PC-3 (cell line): ENCODE measurements at places on chromosomes 5 and 9. TPM values are rescaled to one million over a fixed set of nuclear protein-coding genes. Genes with fewer than 3 reads are reported as not detected.

Gene ZFAND5
- 84.1 and 88.8 TPM in 2 replicates for total RNA-seq

DNA sequence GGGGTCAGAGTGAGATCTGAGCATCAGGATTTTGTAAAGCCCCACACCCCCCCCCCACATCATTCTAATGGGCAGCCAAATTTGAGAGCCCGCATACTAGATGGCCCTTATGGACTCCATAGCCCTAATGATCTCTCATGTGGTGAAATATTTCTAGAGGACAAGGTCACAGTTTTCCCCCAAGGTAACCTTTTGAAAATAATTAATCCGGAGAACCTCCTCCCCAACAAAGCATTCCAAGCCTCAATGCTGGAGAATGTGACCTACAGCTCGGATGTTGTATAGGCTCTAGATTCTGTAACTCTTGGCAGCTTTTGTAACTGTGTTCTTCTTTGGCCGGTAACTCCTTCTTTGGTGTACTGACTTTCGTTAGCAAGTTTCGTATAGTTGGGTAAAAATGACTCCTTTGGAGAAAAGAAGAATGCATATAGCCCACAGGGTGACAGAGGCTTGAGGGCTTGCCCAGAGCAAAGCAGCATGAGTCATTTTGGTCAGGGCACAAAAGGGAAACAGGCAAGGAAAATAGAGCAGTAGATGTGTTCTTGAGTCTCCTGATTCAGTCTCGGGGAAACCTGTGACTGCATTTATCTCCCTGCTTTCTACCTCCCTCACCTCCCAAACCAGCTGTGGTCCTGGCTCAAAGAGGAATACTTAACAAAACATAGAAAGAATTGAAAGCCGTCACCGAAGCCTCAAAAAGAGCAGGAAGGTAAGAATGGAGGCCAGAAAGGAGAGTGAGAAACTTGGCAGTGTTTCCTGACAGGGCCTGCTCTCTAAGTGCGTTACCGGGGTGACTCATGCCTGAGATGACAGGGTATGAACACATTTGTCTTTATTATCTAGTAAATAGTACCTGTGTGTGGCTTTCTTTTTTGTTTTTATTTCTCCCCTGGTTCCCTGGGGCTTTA lies 6.6 kb upstream of the XPA start:
- DNase-seq, result peak; percentile 83

DNA sequence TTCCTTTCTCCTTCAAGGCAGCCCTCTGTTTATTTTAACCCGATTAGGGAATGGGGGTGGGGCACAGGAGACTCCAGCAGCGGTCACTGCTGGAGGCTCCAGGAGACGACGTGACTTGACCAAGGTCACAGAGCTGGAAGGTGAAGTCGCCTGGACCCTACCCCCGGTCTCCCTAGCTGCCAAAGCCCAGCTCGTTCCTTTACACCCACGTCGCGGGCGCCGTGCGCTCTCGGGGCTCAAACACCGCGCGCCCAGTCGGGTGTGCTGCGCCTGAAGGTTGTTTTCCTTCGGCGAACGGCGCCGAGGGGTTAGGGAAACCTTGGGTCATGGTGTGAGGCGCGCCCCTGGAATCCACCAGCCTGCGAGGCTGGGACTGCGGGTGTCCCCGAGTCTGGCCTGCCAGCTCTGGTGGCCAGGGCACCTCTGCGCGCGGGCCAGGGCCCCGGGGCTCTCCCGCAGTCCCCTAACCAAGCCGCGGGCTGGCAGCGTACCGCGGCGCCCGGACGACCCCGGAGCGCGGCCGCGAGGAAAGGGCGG lies 747 bp upstream of the UNC5A start:
- no peak for DNase-seq

GRCh38 chr9:89839449-89839848 lies 234.6 kb downstream of the GADD45G start:
- no peak for DNase-seq

DNA sequence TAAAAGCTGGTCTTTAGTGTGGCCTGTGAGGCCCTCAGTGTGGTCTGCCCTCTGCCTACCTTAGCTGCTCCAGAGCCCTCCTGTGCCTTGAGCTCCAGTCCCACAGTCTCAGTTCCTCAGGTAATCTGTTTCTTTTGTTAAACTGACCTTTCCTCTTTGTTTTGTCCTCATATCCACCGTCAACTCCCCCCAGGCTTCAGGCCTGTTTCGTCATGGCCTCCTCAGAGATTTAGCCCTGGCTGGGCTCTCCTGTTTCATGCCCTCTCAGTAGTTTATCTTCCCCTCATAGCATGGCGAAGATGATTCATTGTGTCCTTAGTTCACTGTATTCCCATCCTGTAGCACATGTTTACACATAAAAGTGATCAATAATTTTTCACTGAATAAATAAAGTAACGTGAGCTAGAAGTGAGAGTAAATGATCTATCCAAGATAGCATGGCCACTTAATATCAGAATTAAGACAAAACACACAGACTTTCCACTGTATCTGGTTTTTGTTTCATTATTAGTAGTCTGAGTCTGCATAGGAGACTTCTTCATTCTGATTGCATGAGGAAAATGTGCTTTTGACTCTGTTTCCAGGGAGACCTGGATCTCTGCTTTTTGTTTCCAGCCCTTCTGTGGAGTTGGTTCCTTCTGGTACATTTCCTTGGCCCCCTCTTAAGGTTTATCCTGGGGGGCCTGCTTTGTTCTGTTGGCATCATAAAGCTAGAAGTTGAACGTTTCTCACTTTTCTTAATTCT lies 70.5 kb downstream of the SNX24 start:
- DNase-seq, result no peak

DNA sequence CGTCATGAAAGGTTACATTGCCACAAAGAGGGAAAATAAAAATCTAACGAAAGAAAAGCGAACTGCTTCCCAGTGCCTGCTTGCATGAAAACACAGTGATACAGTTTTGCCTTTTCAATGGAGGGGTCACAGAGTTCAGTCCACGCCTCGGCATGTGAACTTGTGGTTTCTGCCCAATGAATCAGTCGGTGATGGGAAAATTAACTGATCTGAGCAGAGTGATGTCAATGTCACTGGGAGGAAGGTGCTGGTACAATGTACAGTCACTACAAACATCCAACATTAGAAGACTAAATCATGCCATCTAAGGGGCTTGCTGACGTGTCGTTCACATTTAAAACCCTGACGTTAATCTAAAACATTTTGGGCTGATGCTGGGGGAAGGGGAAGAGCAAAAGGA lies 151.8 kb upstream of the MSX2 start:
- no peak for DNase-seq

Gene FNBP1
- total RNA-seq, result 30.8 and 39.6 TPM in 2 replicates
